ENCODE measurements at places on chromosomes 4 and X.

GRCh38 chrX:46140272-46140671 is 404.9 kb downstream of the ZNF674 start:
- no peak for DNase-seq

DNA sequence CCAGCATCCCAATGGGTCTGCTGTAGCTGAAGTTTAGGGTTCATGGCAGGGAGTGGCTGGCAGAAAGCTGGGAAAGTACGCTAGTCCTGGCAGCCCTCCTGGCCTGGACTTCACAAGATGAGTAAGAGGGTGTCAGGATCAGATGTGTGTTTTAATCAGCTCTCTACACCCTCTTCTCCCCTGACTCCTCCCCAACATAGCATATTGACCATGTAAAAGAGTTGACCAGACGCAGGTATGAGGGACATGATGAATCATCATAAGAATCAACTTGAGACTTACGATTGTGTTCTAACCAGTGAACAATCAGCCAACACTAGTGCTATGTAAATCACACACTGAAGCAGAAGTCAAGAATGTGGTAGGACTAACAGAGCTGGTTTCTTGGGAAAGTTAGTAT is 5.3 kb downstream of the SOWAHB start:
- DNase-seq, result no peak

DNA sequence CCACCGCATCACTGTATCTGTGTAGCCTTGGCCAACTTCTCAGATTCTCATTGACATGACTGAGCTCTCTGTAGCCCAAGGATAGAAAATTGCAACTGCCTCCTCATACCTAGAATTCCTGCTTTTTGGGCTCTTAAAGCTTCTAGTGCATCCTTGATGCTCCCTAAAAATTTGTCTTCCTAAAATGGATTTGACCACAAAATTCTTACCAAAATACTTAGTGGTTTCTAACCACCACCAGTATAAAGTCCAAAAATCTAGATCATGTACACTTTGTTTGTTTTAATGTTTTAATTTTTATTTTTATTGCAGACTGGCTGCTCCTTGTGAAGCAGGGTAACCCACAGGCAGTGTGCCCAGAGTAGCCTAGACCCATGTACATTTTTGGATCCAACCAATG is 75.5 kb downstream of the TBC1D9 start:
- DNase-seq, result no peak

GRCh38 chrX:106791495-106791894 is 11.0 kb upstream of the TBC1D8B start:
- DNase-seq, result no peak
